ENCODE measurements at places on chromosomes 16 and 17.

DNA sequence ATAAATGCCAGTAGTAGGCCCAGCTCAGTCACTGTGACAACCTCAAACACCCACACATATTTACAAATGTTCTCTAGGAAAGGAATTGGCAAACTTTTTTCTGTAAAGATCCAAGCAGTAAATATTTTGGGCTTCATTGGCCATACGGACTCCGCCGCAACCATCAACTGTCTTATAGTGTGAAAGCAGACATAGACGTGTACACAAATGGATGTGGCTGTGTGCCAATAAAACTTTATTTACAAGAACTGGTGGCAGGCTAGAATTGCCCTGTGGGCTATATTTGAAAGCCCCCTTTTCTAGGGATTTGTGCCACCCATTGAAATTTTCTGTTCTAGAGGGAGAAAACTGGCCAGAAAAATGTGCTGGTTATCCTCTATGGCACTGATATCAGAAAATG, 683.8 kb upstream of the EEF2KMT start:
- DNase-seq = no peak

- DNase-seq = no peak
Measured at GRCh38 chr17:30292286-30292858, 628 bp upstream of the BLMH start.

DNA sequence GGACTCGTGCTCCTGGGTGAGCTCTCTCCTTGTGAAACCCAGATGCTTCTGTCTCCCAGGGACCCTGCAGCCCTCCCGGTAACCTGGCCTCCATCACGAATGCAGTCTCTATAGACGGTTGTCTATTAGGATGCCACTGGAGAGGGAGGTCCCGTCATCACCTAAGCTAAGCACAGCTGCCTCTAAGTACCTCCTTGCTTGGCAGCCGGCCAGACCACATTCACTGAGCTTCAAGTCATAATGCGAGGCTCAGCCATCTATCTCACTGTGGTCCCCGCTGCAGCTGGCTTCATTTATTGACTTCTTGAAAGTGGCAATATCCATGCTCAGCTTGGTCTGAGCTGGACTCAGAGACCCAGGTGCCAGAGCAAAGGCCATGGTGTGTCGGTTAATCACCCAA, 74.5 kb upstream of the HSBP1 start:
- no peak for DNase-seq

DNA sequence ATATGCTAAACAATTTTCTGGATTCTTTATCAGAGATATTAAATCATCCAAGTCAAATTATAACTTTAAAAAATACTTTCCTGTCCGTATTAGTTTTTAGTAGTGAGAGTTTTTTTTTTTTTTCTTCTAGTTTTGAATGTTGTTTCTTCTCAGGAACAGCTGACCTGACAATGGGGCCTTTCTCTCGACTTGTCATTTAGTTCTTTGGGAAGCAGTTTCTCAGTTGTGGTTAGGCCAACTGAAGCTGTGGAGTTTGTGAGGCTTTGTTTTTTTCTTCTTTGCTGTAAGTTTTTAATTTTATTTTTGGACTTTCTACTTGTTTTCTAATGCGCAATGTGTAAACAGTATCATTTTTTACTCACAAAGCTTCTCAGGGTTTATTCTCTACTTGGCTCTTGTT, 140.8 kb downstream of the FTO start:
- no peak for DNase-seq

- DNase-seq = peak; percentile 64
Measured at GRCh38 chr17:21286066-21286770, 1.7 kb downstream of the MAP2K3 start.

DNA sequence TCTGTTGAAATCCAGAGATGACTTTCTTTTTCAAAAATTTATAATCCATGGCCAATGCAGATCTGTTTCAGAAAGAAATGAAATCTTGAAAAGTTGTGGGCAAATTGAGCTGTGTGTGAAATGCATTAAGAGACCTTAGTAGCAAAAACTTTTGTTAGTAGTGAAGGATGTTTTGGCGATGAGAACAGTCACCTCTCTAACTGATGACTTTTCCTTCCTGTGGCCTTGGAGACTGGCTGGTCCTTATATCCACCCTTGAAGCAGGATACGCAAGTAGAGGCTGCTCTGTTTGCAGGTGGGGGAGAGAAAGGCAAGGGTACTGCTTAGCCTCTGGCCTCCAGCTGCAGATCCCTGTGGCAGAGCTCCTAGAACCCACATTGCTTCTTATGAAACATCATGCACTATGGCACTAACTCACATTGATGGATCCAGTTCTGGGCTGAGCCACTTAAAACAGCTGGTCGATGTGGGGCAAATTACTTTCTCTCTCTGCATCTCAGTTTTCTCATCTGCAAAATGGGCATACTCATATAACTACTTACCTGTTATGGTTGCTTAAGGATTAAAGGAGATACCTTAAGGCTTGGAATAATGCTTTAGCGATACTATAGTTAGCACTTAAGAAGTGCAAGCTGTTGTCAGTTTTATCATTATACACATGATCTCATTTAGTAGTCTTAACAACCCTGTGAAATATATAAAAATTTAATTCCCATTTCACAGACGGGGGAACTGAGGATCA, 89.3 kb downstream of the SDR42E1 start:
- no peak for DNase-seq

GRCh38 chr16:9016824-9017223, 53.1 kb upstream of the USP7 start:
- no peak for DNase-seq

GRCh38 chr16:73529303-73530012, 481.5 kb upstream of the ZFHX3 start:
- DNase-seq = no peak

DNA sequence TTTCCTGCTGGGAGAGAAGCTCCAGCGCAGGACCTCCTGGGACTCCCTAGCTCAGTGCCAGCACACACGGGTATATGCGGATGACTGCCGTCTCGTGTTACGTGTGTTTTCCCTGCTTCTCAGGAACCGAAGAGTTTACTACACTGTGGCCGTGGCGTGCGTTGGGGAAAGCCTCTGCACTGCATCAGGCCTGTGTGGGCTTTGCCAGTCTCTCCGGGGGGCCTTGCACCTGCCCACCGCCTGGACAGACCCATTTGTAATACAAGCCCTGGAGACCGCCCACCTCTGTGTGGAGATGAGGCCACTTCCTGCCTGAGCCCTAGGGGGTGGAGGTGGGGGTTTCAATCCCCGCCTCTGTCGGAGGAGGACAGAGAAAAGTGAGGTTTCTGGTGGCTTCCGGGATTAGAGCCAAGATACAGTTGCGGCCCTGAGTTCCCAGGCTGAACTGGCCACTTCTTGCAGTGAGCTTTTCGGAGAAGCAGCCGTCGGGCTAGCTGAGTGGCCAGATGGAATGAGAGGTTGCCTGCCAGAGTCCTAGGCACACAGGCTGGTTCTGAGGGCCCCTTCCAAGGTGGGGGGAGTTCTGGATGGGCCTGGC, 43.4 kb upstream of the GSE1 start:
- DNase-seq = peak; percentile 43
